ENCODE measurements at places on chromosomes 12 and 14.
A peak's percentile ranks its signal among the peaks of the same experiment; 100 is the strongest.

DNA sequence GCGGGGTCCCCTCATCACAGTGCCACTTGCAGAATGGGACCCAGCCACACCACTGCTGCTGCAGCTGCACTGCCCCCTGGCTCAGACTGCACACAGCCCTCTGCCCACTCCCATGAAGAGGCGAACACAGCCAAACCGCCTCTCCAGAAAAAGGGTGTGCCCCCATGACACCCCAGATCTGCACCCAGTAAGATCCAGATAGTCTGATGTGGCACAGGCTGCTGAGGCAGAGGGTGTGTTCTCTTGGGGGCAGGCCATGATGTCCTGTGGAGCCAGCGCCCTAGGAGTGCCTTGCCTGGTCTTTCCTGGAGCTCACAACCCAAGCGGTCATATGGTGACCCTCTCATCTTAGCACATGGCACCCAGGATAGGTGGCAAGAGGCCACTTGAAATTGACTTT is 44.4 kb downstream of the SLC8B1 start:
- DNase-seq: no peak

DNA sequence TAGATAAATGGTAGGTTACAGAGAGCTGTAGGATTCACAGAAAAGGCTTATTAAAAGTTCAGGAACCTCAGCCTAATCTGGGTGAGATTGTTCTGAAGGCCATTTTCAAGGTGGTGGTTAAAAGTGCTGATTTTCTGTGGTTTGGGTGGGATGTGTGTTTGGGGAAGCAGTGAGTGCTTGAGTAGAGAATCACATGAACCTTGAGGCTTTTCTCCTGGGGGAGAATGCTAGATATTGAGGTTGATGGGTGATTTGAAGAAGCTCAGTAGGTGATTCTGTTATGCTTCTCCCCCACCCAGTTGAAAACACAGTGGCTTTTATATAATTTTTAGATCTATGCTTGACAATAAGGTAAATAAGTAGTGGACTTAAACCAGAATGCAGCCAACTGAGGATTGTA is 420.9 kb downstream of the PCNX1 start:
- DNase-seq: no peak

DNA sequence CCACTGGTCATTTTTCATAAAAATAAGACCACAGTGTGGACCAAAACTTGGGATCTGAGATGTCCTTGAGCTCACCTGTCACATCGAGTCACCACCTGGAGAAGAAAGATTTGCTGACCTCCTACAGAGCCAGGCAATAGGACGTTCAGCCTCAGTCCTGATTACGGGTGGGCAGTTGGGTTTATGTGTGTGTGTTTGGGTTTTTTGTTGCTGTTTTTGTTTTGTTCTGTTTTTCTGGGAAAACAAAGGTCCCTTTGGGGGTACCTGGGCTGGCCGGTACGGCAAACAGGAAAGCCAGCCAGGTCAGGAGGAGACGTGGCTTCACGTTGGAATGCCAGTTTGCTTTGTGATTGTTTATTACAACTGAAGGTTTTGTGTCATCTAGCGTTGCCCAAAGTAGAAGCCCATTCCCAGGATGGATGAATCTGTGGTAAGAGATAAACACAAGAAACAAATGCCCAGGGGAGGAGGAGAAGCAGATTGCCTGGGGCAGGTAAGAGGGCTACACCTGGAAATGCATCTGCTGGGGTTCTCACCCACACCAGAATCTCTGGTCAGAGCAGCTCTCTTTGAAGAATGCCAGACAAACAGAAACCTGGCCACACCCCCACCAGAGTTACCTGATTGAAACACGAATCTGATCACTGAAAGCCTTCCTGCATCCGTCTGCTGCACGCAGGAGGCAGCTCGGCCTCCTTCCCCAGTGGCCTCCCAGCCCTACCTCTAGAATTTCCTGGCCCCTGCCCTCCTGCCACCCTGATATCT is 100.1 kb upstream of the DIO3 start:
- DNase-seq: no peak

- DNase-seq: no peak
Observed at GRCh38 chr12:69588527-69588926, 3.3 kb downstream of the CCT2 start.

DNA sequence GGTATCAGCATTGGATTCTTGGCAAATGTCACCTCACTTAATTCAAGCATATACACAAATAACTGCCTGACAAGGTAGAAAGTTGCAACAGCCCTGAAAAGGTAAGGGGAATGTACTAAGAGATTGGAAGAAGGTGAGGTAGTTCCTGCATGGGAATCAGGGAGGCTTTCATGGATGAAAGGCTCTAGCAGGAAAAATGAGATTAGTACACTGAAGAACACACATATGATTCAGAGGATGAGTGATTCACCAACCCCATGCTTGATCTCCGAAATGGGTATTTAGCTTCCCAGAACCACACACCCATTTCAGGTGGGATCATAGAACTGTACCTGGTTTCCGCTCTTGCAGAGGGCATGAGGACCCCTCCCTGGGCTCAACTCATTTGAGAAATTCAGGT is 65.8 kb downstream of the PAH start:
- no peak for DNase-seq

DNA sequence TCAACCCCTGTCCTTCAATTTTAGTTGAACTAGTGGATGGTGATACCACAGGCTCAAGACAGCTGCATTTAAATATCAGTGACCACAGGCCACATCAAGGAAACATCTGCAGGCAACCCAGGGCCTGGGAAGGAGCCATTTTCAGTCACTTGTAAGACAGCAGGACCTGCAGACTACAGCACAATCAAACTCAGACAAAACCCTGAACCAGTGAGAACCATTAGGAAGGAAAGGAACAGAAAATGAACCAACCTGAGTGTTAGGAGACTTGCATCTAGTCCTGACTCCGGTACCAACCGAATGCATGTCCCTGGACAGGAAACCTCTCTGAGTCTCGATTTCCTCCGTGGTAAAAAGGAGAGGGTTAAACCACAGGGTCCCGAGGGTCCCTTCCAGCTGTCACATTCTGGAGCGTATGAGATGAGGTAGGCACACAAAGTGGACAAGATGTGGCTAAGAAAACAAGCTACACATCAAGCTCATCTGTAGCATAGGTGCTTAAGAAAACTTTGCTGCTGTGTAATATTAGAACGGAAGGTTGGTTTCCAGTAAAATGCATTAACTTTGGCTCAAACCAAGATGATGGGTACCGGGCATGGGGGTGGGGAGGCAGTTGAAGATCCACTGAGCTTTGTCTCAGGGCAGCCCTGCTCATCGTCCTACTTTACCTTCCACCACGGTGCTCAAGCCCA is 1.6 kb upstream of the CDKN1B start:
- peak; percentile 24 for DNase-seq

Data from activated T-helper 9 cell treated with anti-CD3 and anti-CD28 coated beads, Interleukin-2, amount 50 U/mL, for 16 hours (primary cell).